Activated CD8-positive, alpha-beta memory T cell treated with anti-CD3 and anti-CD28 coated beads for 4 hours (primary cell): ENCODE measurements at places on chromosomes 7 and 10.

GRCh38 chr7:158318511-158318913 is 269.1 kb downstream of the PTPRN2 start:
- DNase-seq: no peak

GRCh38 chr10:77351386-77351785 is 286.2 kb downstream of the KCNMA1 start:
- no peak for DNase-seq

DNA sequence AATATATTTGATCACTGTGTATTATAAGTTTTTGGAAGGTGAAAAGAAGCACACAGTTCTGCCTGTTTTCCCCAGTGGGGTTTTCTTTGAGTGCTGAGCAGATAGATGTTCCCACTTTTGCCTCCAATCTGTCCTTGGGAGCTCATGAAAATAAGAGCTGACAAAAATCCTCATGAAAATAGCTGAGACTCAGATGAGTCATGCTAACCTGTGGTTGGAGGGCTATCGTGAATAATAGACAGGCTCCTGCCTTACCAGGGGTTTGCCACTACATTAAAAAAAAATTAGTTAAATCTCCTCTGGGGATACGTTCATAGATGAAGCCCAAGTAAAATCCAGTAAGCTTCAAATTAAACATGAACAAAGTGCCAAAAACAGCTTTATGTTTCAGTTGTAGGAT is 10.9 kb upstream of the AOAH start:
- DNase-seq: no peak

DNA sequence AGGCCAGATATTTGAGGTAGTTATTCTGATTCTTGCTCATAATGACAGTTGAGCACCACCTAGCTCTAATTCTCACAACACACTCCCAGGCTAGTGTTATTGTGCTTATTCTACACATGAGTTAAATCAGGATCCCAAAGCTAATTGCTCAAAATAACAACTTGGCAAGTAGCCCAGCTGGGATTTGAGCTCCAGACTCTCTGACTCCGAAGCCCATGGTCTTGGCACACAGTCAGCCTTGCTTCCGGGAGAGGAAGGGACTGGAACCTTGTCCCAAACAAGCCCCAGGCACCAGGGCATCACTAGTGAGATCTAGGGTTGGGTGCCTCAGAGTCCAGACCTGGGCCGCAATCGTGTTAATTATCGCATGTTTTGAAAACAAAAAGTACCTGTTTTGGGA is 101.4 kb downstream of the GPAM start:
- no peak for DNase-seq

DNA sequence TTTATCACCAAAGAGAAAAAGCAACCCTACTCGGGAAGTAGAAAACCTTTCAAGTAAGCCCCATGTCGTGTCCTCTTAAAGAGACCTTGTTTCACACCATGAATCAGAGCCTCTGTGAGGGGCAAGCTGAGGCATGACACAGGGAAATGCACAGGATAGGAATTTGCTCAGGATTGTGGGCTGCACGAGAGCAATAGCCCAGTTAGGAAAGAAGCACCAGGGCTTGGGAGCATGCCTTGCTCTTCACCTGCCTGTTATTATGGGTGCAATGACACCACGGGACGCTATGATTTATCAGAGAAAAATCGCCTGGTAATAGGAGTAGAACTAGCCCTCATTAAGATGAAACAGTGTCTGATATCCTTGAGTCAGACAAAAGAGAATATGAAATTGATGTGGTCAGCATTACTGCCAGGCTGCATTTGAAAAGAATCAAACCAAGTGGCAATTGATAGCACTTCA is 562.9 kb upstream of the NRP1 start:
- no peak for DNase-seq

- no peak for DNase-seq
Observed at GRCh38 chr10:62617652-62618051, 186.9 kb upstream of the ADO start.

DNA sequence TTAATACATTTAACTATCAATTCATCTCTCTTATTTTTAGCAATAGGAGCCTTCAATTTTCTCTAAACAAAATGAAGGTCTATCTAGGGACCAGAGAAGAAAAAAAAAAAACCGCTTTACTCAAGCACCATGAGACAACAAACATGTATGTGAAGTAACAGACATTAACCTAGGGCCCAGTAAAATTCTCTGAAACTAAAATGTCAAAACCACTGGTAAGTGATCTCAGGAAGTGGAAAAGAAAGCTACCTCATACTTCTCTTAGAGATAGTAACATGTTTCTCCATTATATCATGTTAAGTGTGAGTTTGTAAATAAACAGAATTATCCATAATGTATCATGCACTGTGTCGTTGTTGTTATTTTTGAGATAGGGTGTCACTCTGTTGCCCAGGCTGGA is 35.4 kb upstream of the PTER start:
- no peak for DNase-seq

DNA sequence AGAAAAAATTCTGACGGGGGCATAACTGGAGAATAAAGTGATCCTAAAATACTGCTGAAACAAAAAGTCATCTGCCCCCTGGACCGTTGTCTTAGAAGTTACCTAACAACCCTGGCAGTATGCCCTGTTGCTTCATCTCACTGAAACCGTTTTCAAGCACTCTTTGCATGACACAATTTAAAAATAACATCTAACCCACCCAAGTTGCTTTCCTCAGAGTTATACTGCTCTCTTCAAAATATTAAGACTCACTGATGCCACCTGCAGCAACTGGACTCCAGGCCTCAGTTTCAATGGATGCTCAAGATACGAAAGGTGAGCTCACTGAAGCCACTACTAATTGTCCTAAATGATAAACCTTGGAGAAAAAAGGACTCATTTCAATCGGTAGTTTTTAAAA is 57.4 kb downstream of the CDK6 start:
- DNase-seq: no peak

- DNase-seq: no peak
Observed at GRCh38 chr7:1076184-1077072, 11.5 kb upstream of the GPER1 start.

- no peak for DNase-seq
Observed at GRCh38 chr7:149562602-149563001, 65.0 kb upstream of the ZNF746 start.

- DNase-seq: no peak
Observed at GRCh38 chr7:86955895-86956503, 103.5 kb downstream of the ELAPOR2 start.

DNA sequence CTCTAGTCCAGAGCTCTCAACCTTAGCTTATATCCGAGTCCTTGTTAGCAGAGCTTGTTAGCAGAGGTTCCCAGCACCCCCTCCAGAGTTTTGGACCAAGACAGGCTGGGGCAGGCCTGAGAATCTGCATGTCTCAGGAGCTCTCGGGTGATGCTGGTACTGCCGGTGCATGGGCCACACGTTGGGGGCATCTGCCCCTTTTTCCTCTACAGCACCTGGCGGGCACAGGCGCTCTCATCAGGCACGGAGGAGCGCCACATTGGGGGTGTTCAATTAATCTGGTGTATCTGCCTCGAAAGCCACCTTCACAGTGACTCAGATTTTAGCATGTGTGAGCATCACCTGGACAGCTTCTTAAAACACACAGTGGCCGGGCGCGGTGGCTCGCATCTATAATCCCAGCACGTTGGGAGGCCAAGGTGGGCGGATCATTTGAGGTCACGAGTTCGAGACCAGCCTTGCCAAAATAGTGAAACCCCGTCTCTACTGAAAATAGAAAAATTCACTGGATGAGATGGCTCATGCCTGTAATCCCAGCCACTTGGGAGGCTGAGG is 117.7 kb downstream of the ELFN1 start:
- DNase-seq: no peak

DNA sequence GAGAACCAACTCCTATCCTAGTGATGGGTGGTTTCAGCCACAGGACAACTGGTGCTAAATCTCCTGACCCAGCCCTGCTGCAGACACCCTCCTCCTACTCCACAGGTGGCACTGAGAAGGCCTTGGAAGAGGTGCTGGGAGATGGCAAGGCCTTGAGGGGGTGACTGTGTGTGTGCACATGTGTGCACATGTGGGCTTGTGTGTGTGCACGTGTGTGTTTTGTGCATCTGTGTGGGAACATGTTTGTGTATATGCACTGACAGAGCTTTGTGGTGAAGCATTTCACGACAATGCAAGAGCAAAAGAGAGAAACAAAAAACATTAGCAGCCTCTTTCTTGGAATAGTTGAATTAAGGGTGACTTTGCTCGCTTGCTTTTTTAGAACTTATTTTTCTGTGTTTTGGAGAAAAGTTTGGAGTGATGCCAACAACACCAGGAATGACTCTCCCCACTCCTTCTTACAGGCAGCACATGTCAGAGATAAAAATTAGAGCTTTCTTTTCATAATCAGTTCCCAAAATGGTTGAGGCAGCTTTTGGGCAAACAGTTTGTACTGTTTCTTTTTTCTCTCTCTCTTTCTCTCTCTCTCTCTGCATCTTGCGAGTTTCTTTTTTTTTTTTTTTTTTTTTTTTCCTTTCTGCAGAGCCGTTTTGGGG is 69.5 kb downstream of the SEC61G start:
- DNase-seq: no peak

GRCh38 chr7:138802706-138803105 is 4.7 kb upstream of the ATP6V0A4 start:
- DNase-seq: no peak

- no peak for DNase-seq
Observed at GRCh38 chr7:36227223-36227622, 74.2 kb downstream of the EEPD1 start.

- DNase-seq: no peak
Observed at GRCh38 chr7:47350425-47350824, 231.5 kb downstream of the TNS3 start.

- no peak for DNase-seq
Observed at GRCh38 chr10:124722798-124723783, 21.1 kb downstream of the FAM53B start.

DNA sequence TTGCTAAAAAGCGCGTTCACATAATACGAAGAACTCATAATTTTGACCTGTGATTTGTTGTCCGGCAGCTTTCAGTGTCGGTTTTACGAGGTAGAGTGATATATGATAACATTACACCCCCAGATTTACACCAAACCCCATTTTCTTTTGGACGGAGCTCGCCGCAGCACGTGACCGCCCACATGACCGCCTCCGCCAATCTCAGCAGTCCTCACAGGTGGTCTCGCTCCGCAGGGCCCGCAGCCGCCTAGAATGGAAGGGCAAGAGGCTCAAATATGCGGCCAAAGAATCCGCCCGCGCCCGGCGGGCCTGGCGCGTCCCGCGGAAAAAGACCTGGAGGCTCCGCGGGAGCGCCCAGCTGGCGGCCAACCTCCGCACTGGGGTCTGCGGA is at the start of gene HOXA7:
Gene HOXA7, minus strand, starts transcription at position 168 of the 391 bp plus-strand sequence. Its CDS starts 130 bp downstream, at position 38.
- DNase-seq: no peak

DNA sequence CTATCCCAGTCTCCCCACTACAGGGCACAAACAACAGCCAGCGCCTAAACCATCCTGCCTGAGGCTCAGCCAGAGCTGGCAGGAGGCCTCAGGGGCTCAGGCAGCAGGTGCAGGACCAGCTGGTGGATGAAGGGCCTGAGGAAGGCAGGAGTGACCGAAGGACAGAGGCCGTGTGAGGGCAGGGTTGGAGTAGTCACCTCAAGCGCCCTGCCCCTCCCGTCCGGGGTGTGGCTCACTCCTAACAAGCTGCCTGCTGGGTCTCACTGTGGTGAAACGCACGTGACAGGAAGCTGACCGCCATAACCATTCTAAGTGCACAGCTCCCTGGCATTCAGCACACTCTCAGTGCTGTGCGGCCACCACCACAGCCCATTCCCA is 281.1 kb downstream of the ELFN1 start:
- DNase-seq: no peak

DNA sequence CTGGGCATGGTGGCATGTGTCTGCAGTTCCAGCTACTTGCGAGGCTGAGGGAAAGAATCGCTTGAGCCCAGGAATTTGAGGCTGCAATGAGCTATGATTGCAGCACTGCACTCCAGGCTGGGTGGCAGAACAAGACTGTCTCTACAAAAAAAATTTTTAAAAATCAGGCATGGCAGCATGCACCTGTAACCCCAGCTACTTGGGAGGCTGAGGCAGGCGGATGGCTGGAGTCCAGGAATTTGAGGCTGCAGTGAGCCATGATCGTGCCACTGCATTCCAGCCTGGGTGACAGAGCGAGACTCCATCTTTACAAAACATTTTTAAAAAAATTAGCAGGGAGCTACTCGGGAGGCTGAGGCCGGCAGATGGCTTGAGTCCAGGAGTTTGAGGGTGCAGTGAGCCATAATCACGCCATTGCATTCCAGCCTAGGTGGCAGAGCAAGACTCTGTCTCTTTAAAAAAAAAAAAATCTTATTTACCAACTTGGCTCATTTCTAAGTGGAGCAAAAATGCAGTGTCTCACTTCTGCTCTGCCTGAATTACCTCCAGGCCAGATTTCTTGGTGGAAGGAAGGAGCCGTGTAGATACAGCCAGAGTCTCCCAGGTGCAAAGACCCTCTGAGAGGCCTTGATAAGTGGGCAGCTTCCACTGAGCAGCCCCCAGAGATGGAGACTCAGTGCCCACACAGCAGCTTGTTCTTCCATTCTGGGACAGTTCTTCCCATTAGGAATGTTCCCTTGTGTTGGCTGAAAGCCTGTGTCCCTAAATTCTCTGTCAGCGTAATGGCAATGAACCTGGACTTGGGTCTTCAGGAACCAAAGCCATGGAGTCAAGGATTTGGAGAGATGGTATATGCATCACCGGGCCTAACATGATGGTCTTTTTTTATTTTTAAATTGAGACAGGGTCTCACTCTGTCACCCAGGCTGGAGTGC is 30.0 kb downstream of the GTF2IRD1 start:
- DNase-seq: no peak
